ENCODE measurements at places on chromosomes 1 and 21. TPM values are rescaled to one million over a fixed set of nuclear protein-coding genes. Genes with fewer than 3 reads are reported as not detected.

DNA sequence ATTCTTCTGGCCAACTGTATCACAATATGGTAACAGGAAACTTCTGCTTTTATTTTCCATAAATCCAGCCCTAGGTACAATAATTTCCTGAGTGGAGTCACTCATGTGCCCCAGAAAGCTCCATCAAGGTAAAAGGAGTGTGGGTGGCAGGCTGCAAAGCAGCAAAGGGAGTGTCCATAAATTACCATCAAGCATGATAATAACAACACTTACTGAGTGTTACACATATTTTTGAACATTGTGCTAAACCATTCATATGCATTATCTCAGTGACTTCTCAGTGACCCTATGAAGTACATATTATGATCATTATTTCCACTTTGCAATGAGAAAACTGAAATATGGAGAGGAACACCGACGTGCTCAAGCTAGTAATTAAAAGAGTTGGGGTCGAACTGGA lies 149.2 kb upstream of the PLXNA2 start:
- DNase-seq, result no peak

DNA sequence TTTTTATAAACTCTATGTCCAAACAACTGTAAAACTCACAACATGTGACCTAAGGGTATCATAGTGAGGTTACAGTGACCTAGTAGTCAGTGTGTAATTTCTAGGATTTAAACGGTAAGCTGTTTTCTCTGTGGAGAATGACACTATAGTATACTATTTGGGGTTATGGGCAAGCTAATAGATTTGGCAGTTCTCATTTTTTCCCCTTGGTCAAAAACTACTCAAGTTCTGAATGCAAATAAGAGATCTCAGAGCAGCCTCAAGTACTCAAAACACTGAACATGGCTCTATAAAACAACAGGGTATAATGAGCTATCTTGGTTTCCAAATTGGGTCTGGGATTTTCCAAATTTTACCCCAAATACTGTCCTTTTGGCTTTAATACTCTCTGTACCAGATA lies 88.5 kb upstream of the HMCN1 start:
- no peak for DNase-seq

- DNase-seq, result no peak
These were observed 160.0 kb downstream of the SEC16B start for GRCh38 chr1:177809819-177810218.

DNA sequence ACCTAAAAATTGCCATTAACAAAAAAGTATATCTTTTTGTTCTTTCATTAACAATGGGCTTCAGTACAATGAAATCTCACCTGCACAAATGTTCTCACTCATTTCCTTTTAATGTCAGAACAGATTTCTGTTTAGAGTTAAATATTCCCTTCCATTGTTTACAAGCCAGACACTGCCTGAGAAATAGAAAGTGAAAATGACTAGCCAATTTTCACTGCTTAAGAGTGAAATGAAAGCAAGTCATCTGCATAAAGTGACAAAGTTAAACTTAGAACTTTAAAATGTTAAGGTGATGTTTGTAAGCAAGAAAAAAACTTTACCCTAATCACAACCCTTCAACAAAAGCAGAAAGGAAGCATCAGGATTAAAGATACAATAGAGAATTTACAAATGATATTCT lies 27.5 kb downstream of the COA6 start:
- no peak for DNase-seq

GRCh38 chr1:213573648-213574009 lies 414.1 kb upstream of the PROX1 start:
- no peak for DNase-seq

DNA sequence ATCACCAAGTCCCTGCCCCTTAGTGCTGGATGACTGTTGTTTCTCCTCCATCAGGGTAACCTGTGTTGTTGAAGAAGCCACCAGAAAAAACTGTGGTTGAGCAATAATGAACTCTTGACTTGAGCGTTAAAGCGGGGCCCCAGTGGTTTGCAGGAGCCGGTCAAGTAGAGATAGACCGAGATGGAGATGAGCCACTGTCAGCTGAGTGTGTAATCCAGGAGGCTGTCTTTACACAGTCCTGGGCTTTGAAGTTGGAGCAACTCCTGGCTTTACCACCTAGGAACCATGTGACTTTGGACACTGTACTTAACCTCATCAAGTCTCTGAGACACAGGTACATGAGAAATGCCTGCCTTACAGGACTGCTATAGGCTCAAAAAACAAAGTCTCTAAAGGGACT lies 158.1 kb downstream of the ST6GALNAC3 start:
- no peak for DNase-seq

- DNase-seq, result no peak
These were observed 146 bp upstream of the ZNF362 start for GRCh38 chr1:33256221-33256470.

DNA sequence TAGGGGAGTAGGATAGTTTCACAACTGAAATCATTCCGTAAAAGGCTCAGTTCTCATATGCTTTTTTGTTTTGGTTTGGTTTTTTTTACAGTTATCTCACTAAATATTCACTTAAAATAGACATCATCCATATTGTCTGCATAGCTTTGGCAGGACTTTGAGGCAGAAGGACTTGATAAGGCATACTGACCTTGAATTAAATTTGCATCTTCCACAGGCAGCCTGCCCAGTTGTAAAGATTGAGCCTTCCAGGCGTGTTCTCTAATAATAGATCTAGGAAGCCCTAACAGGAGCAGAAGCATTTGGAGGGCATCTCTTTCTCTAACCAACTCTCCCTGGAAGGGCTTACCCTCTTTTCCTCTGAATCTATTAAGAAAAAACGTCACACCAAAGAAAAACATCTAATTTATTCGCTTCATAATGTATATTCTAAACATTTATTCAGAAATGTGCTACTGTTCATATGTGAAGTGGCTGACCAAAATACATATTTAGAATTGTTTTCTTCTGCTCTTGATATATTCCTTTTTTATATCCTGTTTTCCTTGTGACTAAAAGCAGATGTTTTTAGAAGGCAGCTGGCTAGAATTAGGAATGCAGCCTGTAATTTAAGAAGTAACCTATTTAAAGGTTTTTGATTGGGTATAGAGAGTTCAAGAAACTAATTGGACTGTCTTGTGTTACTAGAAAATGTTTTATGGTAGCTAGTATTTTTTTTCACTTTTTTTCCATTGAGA lies 20.2 kb downstream of the DESI2 start:
- DNase-seq, result no peak

The NR0B2 gene
- total RNA-seq, result not detected

The CZIB gene
- total RNA-seq, result 52.8 TPM

The TCHH gene
- total RNA-seq, result not detected

The LRRC8B gene
- 15.9 TPM for total RNA-seq

The TMEM269 gene
- not detected for total RNA-seq

Data from Caki2 (cell line).